ENCODE measurements at places on chromosomes 1 and 21.

DNA sequence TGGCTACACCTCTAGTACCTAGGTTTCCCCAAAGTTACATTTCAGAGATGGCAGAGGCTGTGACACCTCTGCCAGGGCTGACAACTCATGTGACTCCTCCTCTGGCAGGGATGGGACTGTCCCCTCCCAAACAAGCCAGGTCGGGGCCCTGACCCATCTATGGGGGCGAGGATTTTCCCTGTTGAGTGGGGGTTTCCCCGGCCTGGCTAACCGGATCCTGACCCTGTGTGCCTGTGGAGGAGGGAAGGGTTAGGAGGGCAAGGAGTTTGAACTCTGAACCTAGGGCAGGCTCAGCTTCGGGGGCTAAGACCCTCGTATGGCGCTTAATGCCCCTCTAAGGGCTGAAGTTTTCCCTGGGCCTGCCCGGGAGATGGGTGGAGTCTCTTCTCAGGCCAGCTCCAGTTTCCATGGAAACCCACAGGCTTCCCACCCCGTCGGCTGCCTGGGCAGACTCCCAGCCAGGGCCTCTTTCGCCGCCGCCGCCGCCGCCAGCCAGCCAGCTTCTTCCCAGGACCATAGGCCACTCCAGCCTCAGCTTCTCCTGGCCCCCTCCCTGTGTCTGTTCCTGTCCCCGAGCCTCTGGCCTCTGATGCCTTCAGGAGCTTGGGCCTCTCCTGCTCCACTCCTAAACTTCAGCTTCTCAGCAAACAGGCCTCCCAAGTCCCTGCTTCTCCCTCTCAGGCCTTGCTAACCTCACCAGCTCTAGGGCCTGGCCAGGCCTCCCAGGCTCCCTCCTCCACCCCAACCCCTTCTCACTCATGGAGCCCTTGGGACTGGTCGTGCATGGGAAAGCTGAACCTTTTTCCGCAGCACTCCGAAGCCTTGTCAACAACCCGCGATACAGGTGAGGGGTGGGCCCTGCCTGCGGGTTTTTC lies at the start of gene BTBD19:
Gene BTBD19, plus strand, starts transcription at position 461 of the 875 bp plus-strand sequence. Its CDS starts 298 bp downstream, at position 759.
- DNase-seq: peak; percentile 87

GRCh38 chr1:11693024-11693590 lies 1.6 kb downstream of the DRAXIN start:
- DNase-seq: no peak

DNA sequence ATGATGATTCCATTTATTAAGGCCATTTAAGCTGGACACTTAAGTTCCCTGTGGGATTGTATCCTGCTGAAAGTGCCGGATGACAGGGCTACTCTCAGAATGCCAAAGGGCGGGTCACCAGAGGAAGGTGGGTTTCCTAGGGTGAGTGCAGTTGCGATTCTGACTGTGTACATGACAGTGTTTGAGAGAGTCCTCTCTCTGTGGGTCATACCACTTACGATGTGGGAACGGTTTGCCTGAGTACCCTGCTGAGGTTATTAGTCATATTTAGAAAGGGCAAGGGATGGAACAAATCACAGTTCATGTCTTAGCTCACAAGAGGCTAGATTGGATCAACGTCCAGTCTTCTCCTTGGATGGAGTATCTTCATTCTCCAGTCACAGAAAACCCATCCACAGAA lies 461.9 kb downstream of the CAMTA1 start:
- DNase-seq: no peak

GRCh38 chr1:180003026-180003695 lies 48.6 kb downstream of the CEP350 start:
- no peak for DNase-seq

- no peak for DNase-seq
Measured at GRCh38 chr1:150183061-150183460, 33.3 kb downstream of the PLEKHO1 start.

GRCh38 chr1:231460614-231461013 lies 38.5 kb upstream of the EGLN1 start:
- DNase-seq: no peak

DNA sequence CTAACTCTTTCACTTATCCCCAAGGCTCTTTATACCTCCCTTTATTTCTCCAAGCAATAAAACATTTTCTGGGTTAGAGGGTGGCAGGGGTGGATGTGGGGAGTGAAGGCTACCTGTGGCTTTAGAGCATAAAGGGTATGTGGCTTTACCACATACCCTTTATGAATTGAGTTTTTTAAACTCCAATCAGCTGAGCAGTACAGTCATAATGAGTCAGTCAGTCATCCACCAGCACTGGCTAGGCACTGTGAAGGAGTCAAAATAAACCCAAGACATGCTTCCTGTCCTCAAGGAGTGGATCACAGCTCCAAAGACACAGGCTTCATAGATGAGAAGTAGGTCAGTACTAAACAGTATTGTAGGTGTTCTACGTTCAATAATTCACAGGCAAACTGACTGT lies 2.6 kb upstream of the TDRD10 start:
- DNase-seq: no peak

DNA sequence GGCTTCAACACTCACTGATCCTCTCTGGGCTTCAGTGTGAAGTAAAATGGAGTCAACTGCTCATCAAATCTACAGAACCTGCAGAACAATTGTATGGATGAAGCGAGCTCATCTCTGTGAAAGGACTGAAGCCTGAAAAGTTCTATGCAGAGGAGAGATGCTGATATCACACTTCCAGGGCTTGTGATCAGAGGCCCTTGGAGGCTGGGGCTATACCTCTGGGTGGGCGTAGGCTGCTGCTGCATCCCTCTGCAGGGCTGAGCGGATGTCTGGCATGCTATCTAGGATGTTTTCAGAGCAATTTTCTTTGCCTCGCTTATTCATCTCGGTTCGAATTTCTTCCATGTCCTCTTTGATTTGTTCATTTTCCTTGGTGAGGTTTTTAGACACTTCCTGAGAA lies 17.6 kb downstream of the OLFML2B start:
- no peak for DNase-seq

GRCh38 chr1:61743716-61744580 lies 1.7 kb downstream of the PATJ start:
- DNase-seq: no peak

GRCh38 chr1:115679141-115679611 lies 37.4 kb downstream of the VANGL1 start:
- DNase-seq: no peak

- DNase-seq: no peak
Measured at GRCh38 chr1:6048179-6048867, 2.6 kb downstream of the KCNAB2 start.

DNA sequence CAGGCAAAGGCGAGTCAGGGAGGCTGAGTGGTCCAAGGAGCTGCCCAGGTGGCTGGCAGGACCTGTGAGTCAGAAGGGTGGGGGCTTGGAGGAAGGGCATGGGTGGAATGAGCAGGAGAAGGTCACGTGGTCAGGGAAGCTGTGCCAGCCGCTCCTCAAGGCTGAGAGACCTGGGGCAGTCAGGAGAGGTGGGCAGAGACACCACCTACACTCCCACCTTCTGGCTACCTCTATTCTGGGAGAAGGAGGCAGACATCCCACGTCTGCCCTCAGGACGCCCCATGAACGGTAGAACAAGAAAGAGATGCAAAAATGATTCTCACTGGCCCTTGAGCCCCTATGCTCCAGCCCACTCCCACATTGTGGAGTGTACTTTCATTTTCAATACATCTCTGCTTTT lies 151.8 kb upstream of the RAB4A start:
- DNase-seq: no peak

DNA sequence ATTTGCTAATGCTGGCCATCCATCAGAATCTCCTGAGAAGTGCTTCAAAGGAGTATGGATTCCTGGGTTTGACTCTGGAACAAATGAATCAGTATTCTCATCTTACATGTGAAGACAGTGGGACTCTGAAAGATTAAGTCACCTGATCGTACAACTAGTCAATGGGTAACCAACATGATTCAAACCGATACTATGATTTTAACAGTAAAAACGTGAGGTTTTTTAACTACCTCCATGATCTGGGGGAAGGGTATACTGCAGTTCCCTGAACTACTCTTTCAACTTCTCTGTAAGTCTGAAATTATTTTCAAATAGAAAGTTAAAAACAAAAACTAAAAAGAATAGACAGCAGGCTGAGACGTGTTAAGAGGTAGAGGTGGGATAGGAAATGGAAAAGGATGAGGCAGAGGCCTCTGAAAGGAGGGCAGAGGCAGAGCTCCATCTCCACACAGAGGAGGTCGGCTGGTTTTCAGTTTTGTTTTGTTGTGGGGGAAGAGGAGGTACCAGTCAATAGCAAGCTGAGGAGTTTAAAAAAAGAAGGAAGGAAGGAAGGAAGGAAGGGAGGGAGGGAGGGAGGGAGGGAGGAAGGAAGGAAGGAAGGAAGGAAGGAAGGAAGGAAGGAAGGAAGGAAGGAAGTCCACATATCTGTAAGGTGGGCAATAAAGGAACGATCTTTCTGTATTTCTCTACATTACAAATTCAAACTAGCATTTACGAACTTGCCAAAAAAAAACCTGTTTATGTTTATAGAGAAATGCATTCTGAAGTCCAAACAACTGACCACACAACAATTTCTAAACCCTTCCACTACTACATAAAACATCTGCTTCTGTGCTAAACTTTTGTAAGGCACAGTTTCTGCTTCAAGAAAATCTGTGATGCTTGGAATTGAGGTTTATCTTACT lies 213.1 kb downstream of the RERE start:
- no peak for DNase-seq

DNA sequence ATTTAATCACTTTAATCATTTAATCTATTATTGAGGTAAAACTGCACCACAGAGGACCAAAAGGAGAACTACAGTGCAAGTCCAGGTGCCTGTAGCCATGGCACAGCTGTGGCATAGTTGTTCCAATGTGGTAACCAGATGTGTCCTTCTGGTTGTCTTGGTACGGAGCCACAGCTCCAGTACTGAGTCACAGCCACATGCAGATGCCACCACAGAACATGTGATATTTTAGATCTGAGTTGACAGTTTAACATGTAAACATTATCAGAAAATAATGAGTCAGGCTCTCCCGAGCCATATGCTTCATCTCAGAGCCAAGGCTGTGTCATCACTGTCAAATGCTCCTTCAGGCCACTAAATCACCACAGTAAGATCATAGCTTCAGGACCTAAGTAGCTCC lies 56.4 kb upstream of the RGS7 start:
- DNase-seq: no peak

DNA sequence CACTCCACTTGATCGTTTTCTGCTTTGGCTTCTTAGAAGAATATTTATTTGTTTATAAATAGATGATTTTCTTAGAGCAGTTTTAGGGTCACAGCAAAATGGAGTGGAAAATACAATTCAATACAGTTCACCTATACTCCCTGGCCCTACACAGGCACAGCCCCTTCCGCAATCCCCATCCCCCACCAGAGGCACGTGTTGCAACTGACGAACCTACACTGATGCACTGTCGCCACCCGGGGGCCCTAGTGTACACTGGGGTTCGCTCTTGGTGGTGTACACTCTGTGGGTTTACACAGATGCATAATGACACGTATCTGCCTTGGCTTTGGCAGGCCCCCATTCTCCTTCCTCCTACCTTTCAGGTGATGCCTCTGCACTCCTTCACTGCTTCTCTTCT lies 8.0 kb downstream of the ECHDC2 start:
- no peak for DNase-seq

GRCh38 chr1:89673251-89673650 lies 40.3 kb downstream of the LRRC8C start:
- DNase-seq: no peak

GRCh38 chr1:29520571-29521437 lies 284.5 kb downstream of the PTPRU start:
- no peak for DNase-seq

GRCh38 chr1:63946866-63947491 lies 173.2 kb downstream of the ROR1 start:
- DNase-seq: no peak

All from frontal cortex (tissue), 4 donors.